Fibroblast of lung (primary cell): ENCODE measurements at places on chromosomes 2 and 18. TPM values are rescaled to one million over a fixed set of nuclear protein-coding genes. Genes with fewer than 3 reads are reported as not detected.
A peak's percentile ranks its signal among the peaks of the same experiment; 100 is the strongest.

DNA sequence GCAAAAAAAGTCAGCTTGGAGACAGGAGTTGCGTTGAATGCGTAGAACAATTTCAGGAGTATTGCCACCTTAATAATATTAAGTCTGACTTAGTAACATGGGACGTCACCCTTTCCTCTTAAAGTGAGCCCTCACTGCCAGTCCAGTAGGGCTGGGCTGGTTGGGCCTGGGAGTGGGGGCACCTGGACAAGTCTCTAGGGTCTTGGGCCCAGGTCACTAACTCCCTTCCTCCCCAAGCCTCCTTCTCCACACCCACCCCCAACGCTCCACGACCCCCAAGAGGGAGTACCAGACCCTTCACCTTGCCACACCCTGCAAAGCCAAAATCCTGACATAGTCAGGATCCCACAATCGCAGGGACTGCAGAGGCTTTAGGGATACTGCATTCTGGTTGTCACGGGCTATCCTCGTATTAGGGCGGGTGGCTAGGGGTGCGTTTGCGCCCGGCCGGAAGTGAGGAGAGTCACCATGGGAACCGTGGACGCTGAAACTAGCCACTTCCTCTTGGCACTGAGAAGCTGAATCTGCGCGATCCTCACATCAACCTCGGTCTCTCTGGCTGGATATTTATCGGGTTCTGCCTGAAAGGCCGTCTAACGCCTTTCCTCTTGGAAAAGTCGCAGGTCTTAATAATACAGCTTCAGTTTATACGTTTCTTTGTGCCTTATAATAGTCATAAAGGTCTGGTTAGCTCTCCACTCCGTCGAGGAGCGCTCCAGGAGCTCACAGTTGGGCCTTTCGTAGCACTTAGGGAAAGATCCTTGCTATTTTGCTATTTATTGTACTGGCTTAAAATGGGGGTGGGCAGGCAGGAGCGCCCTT is 10.3 kb upstream of the CXXC1 start:
- DNase-seq, result peak; percentile 73

DNA sequence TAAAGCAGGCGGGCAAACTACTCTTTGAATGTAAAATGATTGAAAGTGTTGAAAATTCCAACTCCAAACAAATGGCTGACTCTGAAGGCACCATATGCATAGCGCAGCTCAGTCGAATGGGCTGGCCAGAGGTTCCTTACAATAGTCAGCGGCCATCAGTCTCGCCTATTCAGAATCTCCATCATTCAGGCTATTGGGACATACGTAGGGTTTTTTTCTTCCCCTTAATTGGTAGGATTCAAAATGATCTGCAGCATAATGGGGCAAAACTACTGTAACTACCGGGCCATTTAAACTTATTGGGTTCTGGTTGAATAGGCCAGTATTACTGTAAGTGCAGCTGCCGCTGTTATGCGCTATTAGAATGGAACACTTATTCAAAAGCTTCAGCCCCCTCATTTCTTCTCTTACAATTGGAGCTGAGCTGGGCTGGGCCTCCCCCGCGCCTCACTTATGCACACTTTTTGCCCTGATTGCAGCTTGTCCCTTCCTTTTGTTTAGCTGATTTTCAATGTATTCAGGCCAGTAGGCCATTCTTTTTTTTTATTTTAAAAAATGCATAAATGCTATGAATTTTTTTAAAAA is 40.4 kb downstream of the SLC9A4 start:
- DNase-seq, result no peak

- DNase-seq, result no peak
Measured at GRCh38 chr2:180699657-180700361, 280.6 kb upstream of the UBE2E3 start.

GRCh38 chr2:202763916-202764315 is 107.7 kb downstream of the ICA1L start:
- DNase-seq, result no peak

GRCh38 chr2:157324331-157324843 is 1.2 kb downstream of the ERMN start:
- DNase-seq, result no peak

DNA sequence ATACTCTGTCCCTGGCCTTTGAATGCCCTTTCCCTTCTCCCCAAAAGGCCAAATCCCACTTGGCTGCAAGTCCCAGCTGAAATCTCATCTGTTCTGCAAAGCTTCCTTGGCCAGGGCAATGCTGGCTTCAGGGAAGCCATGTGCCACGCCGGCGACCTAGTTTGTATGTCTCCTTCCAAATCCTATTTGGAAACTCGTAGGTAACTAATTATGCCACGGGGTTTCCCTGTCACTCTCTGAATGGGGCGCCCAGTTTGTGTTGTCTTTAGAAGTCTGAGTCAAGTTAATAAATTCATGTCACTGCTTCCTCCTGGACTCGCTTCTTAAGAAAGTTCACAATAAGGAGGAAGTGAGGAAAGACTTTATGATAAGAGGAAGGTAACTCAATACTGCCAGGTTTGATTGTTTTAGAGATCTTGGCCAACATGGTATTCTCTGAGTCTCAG is 19.1 kb downstream of the FHL2 start:
- DNase-seq, result no peak

- no peak for DNase-seq
Measured at GRCh38 chr2:196808083-196808665, 981 bp downstream of the C2orf66 start.

DNA sequence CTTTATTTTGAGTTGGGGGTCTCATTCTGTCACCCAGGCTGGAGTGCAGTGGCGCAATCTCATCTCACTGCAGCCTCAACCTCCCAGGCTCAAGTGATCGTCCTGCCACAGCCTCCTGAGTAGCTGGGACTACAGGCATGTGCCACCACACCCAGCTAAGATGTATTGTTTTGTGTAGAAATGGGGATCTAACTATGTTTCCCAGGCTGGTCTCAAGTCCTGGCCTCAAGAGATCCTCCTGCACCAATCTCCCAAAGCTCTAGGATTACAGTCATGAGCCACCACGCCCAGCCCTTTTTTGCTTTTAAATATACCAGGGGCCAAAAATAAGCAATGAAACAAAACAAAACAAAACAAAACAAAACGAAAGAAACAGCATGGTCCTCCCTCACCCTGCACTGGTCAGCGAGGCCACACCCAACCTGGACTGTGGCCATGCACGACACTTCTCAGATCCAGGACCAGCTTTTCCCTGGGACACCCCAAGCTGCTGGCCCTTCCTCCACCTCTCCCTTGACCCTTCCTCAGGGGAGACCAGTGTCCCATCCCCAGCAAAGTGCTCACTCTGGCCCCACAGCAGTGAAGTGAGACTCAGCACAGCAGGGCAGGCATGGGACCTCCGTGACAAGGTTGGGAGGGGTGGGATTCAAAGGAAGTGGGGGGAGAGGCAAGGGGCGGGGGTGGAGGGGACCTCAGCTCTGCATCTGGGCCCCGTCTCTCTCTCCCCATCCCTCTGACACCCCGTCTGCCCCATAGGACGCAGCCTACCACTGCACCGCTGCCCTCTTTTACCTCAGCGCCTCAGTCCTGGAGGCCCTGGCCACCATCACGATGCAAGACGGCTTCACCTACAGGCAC is 23.5 kb downstream of the MAL start:
- no peak for DNase-seq

GRCh38 chr2:99810225-99810624 is 320.4 kb upstream of the REV1 start:
- no peak for DNase-seq

DNA sequence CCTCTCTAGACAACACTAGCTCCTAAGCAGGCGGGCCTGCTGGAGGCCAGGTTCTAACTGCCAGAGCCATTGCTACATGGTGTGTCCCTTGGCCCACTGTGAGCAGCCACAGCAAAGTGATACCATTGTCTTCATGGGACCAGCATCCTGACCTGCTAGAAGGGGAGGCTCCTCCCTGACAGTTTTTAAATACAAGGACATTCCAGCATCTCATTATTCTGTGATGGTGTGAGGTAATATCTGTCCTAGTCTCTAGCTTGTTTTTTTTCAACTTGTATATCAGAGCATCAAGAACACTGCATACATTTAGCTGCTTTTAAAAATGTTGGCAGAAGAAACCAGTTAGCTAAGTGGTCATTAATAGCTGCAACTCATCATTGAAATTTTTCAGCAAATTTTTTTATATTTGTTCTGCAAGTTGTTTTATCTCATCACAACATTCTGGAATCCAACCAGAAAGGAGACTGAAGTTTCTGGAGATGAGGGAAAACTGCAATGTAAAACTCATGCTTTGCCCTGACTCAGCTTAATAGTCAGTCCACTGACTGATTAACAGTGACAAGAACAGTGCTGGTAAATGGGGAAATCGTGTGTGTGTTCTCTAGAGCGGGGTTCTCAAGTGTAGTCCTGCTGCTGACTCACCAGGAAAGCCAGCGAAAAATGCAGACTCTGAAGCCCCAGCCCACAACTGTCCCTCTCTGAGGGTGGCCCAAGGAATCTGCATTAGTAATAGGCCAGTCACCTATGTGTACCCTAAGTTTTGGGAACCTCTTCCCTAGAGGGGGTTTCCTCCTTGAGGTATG is 17.8 kb downstream of the MAPRE3 start:
- DNase-seq, result peak; percentile 94

- no peak for DNase-seq
Measured at GRCh38 chr2:149329068-149329467, 1.3 kb upstream of the LYPD6 start.

- peak; percentile 22 for DNase-seq
Measured at GRCh38 chr2:220619525-220620220, 952.4 kb downstream of the EPHA4 start.

GRCh38 chr2:239085201-239085992 is 237.5 kb downstream of the TWIST2 start:
- DNase-seq, result no peak

DNA sequence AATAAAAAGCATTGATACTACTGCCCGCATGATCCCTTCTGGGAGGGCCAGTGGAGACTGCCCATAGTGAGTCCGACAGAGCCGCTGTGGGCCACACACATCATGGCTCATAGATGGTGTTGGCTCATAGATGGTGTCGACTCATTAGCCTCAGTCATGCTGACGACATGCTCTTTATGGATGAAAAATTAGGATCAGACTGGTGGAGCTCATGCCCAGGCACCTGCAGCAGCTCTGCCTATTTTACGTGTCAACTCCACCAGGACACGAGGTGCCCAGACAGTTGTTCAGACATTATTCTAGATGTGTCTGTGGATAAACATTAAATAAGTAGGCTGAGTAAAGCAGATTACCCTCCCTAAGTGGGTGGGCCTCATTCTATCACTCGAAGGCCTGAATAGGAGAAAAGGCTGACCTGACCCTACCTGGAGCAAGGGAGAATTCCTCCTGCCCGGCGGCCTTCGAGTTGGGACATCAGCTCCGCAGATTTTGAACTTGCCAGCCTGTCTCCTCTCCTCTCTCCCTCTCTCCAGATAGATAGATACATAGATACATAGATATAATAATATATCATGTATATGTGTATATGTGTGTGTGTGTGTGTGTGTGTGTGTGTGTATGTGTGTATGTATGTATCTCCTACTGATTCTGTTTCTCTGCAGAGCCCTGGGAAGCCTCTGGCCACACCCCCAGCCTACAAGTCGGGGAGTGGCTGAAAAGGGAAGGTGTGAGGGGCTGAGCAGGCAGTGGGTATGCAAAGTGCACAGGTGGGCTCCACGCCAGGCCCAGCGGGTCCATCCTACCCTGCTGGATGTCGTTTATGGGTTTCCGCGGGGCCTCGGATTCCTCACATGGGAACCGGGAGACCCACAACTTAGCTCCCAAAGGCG is 13.6 kb upstream of the TEX51 start:
- DNase-seq, result no peak

GRCh38 chr2:226657340-226658053 is 142.1 kb downstream of the IRS1 start:
- DNase-seq, result no peak

GRCh38 chr18:69358212-69358895 is 42.3 kb upstream of the DOK6 start:
- DNase-seq, result no peak

DNA sequence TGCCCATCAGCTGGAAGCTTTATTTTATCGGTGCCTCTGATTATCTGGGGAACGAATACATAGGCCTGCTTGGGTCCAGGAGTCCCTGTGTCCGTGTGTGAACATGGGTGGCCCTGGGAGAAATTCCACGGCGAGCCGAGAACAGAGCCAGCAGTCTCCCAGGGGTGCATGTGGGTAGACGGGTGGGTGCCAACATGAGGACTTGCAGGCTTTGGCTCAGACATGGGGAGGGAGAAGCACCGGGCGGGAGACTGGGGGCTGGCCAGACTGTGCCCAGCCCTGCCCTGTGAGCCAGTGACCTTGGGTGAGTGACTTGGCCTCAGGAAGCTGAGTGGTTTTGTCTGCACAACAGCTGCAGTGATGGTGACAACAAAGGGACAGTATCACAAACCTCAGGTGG is 44.2 kb upstream of the SALL3 start:
- no peak for DNase-seq

DNA sequence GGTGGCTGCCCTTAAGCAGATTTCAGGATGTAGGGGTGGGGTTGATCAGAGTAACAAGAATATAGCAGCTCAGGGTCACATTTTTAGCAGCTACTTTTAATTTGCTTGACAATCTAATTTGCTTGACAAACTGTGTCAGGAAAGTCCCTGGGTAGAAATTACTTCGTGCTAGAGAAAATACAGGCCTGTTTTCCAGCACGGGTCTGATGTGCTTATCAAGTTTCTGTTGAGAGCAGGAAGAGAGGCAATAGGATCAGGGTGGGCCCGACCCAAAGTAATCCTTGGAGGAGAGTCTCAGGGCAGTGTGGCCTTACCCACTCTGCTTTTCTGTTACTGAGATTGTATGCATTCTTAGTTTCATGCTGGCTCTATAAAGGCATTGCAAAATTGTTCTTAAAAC is 221.5 kb downstream of the TSN start:
- DNase-seq, result no peak

DNA sequence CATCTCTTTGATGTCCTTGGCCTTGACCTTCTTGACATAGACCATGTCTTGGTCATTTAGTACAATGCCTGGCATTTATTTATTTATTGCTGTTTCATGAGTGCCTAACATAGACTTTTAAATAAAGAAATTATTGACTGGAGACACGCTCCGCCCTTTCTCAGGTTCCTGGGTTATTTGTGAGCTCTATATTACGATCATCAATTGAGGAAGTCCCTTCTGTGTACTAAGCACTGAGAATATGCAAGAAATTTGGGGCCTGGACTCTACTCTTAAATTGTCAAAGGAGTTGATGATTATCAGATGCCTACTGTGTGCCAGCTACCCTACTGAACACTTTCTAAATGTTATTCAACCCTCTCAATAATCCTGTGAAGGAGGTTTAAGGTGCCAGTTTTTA is 19.7 kb upstream of the TET3 start:
- DNase-seq, result no peak

DNA sequence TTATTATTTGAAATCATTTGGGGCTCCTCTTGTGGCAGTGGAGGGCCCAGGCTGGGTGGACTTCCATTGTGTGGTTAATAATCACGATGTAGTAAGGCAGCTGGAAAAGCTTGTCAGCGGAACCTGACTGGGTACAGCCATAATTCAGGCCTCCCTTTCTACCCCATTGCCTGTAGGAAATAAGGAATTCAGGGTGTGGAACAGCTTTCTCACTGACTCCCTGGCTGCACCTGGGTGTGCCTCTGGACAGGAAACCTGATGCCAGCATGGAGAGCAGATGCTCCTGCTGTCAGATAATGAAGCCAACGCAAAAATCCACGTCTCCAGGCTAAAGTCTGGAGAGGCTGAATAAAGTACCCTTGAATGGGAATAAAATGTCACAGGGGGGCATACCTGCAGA is 44.2 kb downstream of the LYPD6B start:
- no peak for DNase-seq

GRCh38 chr2:74436111-74436805 is 5.5 kb downstream of the RTKN start:
- DNase-seq, result no peak

GRCh38 chr2:139773720-139774277 is 993.6 kb upstream of the NXPH2 start:
- no peak for DNase-seq

The REG3G gene
- not detected in 2 replicates for total RNA-seq

The TNFAIP6 gene
- total RNA-seq, result 33.1 and 53.8 TPM in 2 replicates

The CTAGE1 gene
- under 0.01 TPM in 1 of 2 replicates, not detected in the other for total RNA-seq

The OXER1 gene
- total RNA-seq, result 0.17 and 0.26 TPM in 2 replicates

The MOGAT1 gene
- total RNA-seq, result not detected in 2 replicates
